Neural crest cell (in vitro differentiated cells): ENCODE measurements at places on chromosomes 1 and 21.

GRCh38 chr1:59678493-59679228 lies 136.1 kb upstream of the HOOK1 start:
- no peak for DNase-seq

GRCh38 chr1:195336812-195337211 lies 1271.4 kb downstream of the KCNT2 start:
- no peak for DNase-seq

GRCh38 chr1:96346719-96347118 lies 374.9 kb upstream of the PTBP2 start:
- no peak for DNase-seq

GRCh38 chr1:236455243-236455642 lies 61.2 kb downstream of the EDARADD start:
- DNase-seq: no peak

DNA sequence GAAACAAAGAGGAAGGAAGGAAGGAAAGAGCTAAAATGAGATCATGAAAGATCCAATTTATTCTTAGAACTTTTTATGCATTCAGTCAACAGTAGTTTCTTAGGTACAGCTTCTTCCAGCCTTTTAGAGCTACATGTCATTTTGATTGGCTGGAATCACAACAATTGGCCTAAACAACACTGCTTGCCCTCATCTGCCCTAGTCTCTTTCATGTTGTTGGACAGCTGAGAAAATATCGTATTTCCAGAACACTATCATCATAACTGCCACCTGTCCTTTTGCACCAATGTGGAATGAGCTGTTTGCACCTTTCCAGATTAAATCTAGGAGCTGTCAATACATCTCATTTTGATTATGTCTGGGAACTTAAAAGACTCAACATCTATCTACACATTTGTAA lies 161.7 kb downstream of the TGFBR3 start:
- no peak for DNase-seq
